ENCODE measurements at places on chromosomes 12 and 14.

DNA sequence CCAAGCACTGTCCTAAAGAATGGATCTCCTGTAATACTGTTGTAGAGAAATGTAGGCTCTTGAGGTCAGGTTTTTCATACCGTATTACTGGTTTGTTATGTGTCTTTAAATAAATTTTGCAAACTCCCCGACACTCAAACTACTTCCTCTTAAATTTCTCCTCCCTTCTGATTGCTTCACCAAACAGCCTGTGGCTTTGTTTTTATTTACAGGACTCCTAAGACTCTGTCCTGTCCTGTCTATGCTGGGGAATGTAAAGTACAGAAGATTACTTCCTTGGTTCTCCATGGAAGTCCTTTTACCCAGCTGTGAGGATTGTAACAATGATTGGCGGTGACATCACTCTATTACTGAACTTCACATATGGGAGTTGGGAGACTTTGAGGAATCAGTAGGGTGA is 873.5 kb downstream of the DIO2 start:
- no peak for DNase-seq

DNA sequence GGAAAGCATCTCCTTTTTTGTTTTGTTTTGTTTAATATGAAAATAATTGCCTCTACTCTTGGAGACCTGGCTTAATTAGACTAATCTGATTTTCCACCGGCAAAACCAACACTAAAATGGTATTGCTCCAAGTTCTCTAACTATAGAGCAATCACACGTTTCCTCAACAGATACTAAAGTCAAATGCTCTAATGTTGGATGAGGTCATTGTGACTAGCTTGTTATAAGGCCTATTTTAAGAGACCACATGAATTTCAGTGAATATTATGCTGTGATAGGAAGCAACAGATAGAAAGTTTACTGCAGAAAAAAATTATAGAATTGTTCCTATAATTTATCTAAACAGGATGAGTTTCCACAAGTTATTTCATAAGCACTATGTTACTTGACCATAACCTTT is 3.3 kb upstream of the CCDC196 start:
- DNase-seq, result no peak

DNA sequence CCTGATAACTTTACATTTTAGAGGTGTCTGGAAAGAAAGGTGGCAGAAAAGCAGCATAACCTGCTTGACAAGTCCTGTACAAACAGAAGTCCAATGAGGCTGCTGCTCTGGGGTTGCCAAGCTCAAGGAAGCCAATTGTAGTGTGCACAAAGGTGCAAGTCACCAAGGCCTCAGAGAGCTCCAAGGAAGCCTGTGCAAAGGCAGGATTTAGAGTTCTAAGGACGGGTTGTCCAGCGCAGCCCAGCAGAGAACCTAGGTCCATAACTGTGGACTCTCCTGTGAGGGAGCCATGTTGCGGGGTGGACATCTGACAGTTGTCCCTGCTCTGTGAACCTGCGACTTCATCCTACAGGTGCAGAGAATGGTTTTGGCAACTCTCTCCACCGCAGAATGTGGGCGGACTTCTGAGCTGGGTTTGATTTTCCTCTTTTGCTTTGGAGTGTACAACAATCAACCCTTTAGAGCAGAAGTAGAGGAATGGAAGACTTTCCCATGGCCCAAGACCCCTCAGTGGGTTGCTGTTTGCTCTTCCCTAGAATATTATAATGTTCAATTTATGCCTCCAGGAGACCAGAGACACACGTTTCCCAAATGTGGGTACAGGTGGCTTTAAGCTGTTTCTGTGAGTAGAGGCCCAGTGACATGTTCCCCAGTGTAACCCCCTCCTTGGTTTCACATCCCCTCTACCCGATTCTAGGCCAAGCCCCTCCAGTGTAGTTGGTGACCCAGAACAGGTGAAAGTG is 81.0 kb downstream of the ETV6 start:
- DNase-seq, result no peak

DNA sequence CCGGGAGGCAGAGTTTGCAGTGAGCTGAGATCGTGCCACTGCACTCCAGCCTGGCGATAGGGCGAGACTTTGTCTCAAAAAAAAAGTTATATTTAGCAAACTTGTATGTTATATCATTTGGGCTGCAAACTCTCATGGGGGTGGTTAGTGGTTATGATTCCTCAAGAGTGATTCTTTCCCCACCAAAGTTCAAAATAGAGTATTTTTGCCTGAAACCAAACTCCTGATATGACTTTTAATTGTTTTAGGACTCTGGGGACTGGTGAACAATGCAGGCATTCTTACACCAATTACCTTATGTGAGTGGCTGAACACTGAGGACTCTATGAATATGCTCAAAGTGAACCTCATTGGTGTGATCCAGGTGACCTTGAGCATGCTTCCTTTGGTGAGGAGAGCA is 18.6 kb downstream of the HSD17B6 start:
- DNase-seq, result no peak

GRCh38 chr12:49330032-49330619 is 6.9 kb downstream of the C1QL4 start:
- no peak for DNase-seq

DNA sequence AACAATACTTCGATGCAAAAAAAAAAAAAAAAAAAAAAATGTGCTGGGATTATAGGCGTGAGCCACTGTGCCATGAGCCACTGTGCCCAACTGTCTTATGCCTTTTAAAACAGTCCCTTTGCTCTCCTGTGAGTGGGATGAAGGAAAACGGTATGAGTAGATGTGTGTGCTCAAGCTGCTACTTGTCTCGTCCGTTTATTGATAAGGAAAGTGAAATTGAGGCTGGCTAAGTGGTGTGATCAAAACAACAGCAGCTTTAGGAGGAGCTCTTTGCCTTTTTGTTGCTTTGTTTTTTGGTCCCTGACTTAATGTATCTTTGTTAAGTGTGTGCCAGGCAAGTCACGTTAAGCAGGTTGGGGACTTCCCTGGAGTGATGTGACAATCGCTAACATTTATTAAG is 275.9 kb downstream of the TMEM132C start:
- DNase-seq, result no peak

DNA sequence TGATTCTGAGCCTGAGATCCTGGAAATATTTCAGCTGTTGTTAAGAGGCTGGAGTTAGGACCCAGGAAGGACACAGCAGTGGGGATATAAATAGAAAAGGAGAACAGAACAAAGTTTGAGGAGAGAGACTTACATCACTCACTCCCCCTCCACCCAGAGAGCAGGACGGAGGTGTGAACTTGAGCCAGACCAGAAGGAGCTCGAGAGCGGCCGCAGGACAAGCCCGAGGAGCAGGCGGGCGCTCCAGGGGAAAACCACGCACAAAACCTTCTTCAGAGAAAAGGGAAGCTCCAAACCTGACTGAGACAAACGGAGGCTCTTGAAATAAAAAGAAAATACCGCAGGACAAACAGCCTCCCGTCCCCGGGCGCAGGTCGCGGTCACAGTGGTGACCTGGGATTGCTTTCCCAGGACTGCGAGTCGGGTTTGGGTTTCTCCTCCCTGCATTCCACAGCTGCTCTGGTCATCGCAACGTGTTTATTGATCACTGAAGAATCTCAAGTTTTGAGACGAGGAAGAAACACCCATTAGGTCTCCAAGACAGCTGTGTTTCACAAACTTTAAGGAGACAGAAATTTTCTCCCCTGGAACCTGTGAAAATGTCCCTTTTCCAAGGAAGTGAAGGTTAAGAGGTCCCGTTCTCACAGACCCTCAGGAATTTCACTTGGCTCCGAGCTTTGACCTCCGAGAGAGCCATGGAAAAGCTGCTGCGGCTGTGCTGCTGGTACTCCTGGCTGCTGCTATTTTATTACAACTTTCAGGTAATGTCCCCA is at the start of gene ADGRD1:
Gene ADGRD1, plus strand, starts transcription at position 137 of the 773 bp plus-strand sequence. Its CDS starts 559 bp downstream, at position 696.
- no peak for DNase-seq

- DNase-seq, result no peak
Measured at GRCh38 chr12:54429014-54429471, 10.0 kb upstream of the ITGA5 start.

DNA sequence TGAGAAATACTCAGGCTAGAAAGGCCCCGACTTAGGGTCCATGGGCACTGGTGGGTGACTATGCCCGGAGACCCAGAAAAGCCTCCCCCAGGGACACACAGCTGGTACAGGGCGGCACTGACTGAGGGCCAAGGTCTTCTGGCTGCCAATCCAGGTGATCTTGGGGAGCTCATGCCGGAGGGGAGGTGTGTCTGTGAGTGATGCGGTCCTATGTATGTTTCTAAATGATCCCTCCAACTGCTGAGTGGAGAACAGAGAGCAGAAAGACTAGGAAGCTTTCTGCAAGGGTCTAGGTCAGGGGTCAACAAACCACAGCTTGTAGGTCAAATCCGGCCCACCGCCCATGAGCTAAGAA is 391 bp downstream of the SERPINA4 start:
- DNase-seq, result no peak

All from activated T-cell treated with anti-CD3 and anti-CD28 coated beads, Interleukin-2, amount 50 U/mL, for 1 hour (primary cell).